ENCODE measurements at places on chromosomes 4 and X.

GRCh38 chr4:88012647-88013046 lies 5.2 kb downstream of the PKD2 start:
- DNase-seq: no peak

- DNase-seq: no peak
Observed at GRCh38 chr4:116561768-116562167, 523.6 kb downstream of the TRAM1L1 start.

GRCh38 chrX:153412746-153413720 lies 1.8 kb downstream of the ZFP92 start:
- peak; percentile 40 for DNase-seq

DNA sequence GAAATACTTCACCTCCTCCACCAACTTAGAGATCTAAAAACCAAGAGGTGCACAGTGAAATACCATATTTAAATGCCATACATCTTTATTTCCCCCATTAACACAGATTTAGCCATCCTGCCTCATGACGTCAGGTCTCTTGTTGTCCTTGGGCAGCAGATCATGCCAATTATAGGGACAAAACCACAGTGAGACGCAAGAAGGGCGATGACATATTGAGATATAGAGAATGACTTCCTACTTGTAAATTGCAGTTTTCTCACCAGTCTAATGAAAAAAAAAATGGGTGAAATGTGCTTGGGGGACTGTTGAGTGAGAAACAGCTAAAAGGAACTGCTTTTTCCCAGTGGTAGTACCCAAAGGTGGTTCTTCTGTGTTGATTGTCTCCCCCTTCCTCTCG lies 24.3 kb downstream of the RS1 start:
- DNase-seq: no peak

- no peak for DNase-seq
Observed at GRCh38 chrX:56791456-56791855, 62.4 kb downstream of the NBDY start.

GRCh38 chr4:1462768-1463075 lies 56.5 kb upstream of the NKX1-1 start:
- no peak for DNase-seq
